ENCODE measurements at places on chromosomes 12 and 14. TPM values are rescaled to one million over a fixed set of nuclear protein-coding genes. Genes with fewer than 3 reads are reported as not detected.

DNA sequence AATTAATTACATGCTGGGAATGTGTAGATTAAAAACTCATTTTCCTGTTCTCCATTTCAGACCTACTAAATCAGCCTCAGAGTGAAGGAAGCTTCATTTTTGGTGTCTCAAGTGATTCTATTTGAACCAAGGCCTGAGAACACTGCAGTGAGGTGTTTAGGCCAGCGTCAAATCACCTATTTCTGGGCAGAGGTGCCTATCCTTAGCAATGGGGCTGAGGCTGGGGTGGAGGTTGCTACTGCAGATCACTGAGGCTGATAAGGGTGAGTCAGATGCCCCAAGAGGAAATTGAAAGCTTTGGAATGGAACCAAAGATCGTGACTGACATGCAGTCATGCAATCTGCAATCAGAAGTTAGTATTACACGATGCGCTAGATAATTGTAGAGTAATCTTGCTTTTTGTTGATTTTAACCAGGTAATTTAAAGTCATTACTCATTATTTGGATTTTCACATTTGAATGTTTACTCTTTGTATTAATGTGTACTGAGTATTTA is 4.4 kb downstream of the TXNRD1 start:
- no peak for DNase-seq
- no peak overlapping the region for H3K4me3 ChIP-seq
- no peak overlapping the region for H3K27ac ChIP-seq
- peaks cover 12% of the 10 kb centered on the region for H3K27me3 ChIP-seq

- H3K4me1 ChIP-seq = no peaks in the 10 kb centered on the region
- no peak overlapping the region for H3K27ac ChIP-seq
- no peaks in the 10 kb centered on the region for H3K36me3 ChIP-seq
- DNase-seq = no peak
Observed at GRCh38 chr12:20520532-20520931, 152.2 kb downstream of the PDE3A start.

GRCh38 chr14:36583242-36583892 is 953 bp upstream of the NKX2-8 start:
- peaks cover 3% of the 10 kb centered on the region for H3K27me3 ChIP-seq
- no peaks in the 10 kb centered on the region for H3K4me1 ChIP-seq
- H3K36me3 ChIP-seq = peaks cover 3% of the 10 kb centered on the region
- DNase-seq = no peak
- no peak overlapping the region for H3K27ac ChIP-seq

DNA sequence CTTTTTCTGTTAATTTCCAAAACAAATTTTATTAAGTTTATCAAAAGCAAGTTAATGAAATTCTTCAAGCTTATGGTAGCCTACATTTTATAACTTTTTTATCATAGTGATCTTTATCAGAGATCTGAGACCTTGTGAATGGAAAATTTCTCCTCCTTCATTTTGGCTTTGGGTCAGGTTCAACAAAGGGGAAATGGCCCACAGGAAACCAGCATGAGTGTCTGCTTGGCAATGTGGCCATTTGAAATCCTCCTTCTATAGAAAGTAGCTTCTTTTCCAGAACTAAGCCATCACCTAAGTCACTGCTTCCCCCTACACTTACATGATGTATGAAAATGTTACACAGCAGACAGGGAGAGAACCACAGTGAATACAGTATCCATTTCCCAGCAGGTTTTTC is 1.6 kb downstream of the RHOJ start:
- no peaks in the 10 kb centered on the region for H3K36me3 ChIP-seq
- no peaks in the 10 kb centered on the region for H3K4me1 ChIP-seq
- H3K27me3 ChIP-seq = no peaks in the 10 kb centered on the region
- DNase-seq = no peak
- H3K4me3 ChIP-seq = no peak overlapping the region

- DNase-seq = no peak
- peaks cover 4% of the 10 kb centered on the region for H3K4me1 ChIP-seq
- H3K36me3 ChIP-seq = no peaks in the 10 kb centered on the region
- no peak overlapping the region for H3K4me3 ChIP-seq
- H3K27me3 ChIP-seq = peaks cover 1% of the 10 kb centered on the region
Observed at GRCh38 chr12:88934163-88934747, 354.0 kb upstream of the KITLG start.

- no peaks in the 10 kb centered on the region for H3K27me3 ChIP-seq
- no peaks in the 10 kb centered on the region for H3K4me1 ChIP-seq
- H3K36me3 ChIP-seq = no peaks in the 10 kb centered on the region
- peak; percentile 38 for DNase-seq
- H3K27ac ChIP-seq = no peak overlapping the region
Observed at GRCh38 chr12:66688846-66689439, 10.1 kb upstream of the GRIP1 start.

- peaks cover 26% of the 10 kb centered on the region for H3K4me1 ChIP-seq
- no peak overlapping the region for H3K27ac ChIP-seq
- peaks cover 11% of the 10 kb centered on the region for H3K27me3 ChIP-seq
- peak overlapping the region; percentile 65 for H3K4me3 ChIP-seq
- DNase-seq = no peak
- no peaks in the 10 kb centered on the region for H3K36me3 ChIP-seq
Observed at GRCh38 chr12:47739979-47740378, 14.7 kb upstream of the ENDOU start.

GRCh38 chr14:54023027-54023426 is 66.4 kb upstream of the BMP4 start:
- DNase-seq = no peak
- no peaks in the 10 kb centered on the region for H3K4me1 ChIP-seq
- H3K27me3 ChIP-seq = no peaks in the 10 kb centered on the region
- no peak overlapping the region for H3K4me3 ChIP-seq

GRCh38 chr14:84029720-84030119 is 1500.2 kb upstream of the FLRT2 start:
- peaks cover 4% of the 10 kb centered on the region for H3K4me1 ChIP-seq
- DNase-seq = no peak
- H3K4me3 ChIP-seq = no peak overlapping the region

- peaks cover 62% of the 10 kb centered on the region for H3K4me1 ChIP-seq
- peaks cover 5% of the 10 kb centered on the region for H3K27me3 ChIP-seq
- no peak overlapping the region for H3K4me3 ChIP-seq
- no peak overlapping the region for H3K27ac ChIP-seq
Observed at GRCh38 chr14:75046899-75047298, 4.4 kb downstream of the MLH3 start.

DNA sequence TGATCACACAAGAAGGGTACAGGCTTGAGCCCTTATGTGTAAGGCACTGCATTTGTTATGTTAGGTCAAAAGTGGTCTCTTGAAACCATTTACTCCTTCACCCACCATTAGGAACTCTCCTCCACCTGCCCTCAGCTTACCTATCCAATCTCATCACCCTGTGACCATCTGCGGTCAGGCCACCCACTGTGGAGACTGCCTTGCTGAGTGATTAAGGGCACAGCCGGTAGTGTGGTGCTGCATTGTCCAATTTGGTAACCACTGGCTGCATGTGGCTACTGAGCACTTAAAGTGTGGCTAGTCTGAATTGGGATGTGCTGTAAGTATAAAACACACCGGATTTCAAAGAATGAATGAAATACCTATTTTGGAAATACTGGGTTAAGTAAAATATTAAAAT is 177.1 kb upstream of the PARP11 start:
- H3K36me3 ChIP-seq = no peaks in the 10 kb centered on the region
- peaks cover 3% of the 10 kb centered on the region for H3K4me1 ChIP-seq
- H3K27me3 ChIP-seq = peaks cover 4% of the 10 kb centered on the region
- no peak overlapping the region for H3K27ac ChIP-seq
- no peak overlapping the region for H3K4me3 ChIP-seq

DNA sequence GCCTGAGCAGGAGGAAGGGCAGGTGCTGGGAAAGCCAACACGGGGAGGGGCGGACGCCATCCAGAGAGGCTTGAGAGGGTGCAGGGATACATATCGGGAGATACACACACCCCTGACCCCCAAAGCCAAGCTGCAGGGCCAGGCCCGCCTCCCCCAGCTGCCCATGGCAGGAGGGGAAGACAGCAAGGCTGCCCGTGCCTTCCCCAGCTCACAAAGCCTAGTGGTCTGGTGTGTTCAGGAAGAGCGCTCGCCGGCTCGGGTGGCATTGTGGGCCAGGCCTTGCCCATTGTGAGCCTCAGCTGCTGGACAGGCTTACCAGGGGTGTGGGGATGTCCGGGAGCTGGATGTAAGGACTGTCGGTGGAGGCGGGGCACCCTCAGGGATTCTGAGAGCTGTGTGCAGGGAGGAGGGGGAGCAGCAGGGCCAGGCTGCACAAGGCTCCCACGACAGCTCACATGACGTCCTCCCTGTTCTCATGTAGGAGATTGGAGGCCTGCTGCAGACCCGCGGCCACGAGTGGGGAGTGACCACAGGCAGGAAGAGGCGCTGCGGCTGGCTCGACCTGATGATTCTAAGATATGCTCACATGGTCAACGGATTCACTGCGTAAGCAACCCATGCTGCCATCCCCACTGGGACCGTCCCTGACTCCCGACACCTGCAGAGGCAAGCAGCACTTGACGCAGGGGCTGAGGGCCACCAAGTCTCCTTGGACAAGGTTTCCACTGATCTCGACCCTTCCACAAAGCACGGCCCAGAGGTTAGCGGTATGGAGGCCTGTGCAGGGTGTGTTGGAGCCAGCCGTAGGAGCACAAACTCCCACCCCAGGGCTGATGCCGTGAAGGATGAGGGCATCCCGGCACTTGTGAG is 10.1 kb upstream of the SIVA1 start:
- no peaks in the 10 kb centered on the region for H3K36me3 ChIP-seq
- H3K4me3 ChIP-seq = no peak overlapping the region
- H3K4me1 ChIP-seq = no peaks in the 10 kb centered on the region

DNA sequence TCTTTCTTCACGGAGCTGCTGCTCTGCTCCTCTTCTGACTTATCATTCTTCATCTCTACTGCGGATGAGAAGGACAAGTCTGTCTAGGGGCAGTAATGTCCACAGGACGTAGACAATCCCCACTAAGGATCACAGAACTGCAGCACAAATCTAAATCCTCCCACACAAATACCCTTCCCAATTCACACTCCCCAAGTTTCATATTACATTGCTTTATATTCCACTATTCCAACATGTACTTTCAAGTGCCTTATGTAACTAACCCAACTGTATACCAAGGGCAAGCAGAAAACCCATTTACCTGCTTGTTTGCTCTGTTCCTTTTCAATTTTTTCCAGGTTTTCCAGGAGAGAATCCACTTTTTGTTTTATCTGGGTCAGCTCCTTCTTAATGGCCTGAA is 55.6 kb upstream of the OR5AU1 start:
- H3K27me3 ChIP-seq = peaks cover 2% of the 10 kb centered on the region
- H3K36me3 ChIP-seq = peaks cover 39% of the 10 kb centered on the region
- peaks cover 54% of the 10 kb centered on the region for H3K4me1 ChIP-seq
- peak overlapping the region; percentile 73 for H3K27ac ChIP-seq
- no peak for DNase-seq

DNA sequence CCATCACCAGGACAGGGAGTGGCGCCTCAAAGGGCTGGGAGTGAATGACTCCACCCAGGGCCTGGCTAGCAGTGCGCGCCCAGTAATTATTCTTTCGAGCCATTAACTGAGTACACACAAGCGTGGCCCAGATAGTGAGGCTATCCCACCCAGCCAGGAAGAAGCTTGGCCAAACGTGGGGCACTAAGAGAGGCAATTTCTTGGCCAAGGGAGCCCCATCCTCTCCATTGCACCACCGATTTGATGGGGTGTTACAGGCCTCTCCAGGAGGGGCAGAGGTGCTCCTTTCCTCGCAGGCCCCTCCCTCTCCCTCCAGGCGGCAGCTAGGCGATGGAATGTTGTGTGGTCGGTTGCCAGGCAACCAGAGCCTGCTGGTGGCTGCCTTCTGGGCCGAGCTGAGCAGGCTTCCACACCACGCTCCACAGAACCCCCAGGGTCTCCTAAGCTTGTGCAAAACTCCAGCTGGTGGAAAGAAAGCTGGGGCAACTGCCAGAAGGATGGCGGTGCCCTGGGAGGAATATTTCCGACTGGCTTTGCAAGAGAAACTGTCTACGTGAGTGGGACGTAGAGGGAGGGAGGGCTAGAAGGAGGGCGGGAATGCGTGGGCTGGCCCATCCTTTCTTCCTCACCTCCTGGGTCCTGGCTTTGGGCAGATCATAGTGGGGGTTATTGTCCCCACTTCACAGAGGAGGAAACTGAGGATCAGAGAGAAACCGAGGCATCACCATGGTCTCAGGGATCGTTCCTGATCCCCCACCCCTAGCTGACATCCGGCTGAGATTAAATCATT is at the start of gene CFAP73:
CFAP73 (plus strand) TSS at position 364 of the 790 bp plus-strand sequence; CDS start at position 498, 134 bp downstream.
- peaks cover 12% of the 10 kb centered on the region for H3K27me3 ChIP-seq
- no peak within 1 kb of the TSS for H3K4me3 ChIP-seq
- H3K4me1 ChIP-seq = peaks cover 17% of the 10 kb centered on the region
- H3K27ac ChIP-seq = no peak within 1 kb of the TSS
- H3K36me3 ChIP-seq = no peaks in the 10 kb centered on the region

DNA sequence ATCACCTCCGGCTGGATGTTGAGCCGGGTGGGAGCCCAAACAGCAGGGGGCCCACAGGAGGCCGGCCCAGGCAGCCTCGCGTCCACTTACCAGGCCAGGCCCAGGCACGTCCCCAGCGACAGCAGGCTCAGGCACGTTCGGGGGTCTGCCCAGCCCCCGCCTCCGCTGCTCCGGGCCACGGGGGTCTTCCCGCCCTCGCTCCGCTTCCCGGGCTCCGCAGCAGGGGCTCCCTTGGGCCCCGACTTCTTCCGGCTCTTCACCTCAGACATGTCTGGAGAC is 216 bp downstream of the IKBIP start:
- peak overlapping the region; percentile 99 for H3K4me3 ChIP-seq
- DNase-seq = no peak
- peaks cover 25% of the 10 kb centered on the region for H3K4me1 ChIP-seq
- peaks cover 4% of the 10 kb centered on the region for H3K36me3 ChIP-seq

DNA sequence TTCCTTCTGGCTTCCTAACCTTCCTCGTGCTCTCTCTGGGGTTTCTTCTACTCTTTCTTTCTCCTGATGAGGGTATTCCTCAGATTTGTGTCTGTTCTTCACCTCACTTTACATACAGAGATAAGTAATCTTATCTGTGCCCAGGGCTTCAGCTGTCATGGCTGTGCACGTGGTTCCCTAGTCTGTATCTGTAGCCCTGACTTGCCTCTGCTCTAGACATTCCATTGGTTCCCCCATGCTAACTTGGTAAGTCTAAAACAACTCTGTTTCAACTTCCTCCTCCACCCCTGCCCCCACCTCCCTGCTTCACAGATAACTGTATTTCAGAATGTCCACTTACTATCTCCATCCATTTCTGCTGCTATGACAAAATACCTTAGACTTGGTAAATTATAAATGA is 10.8 kb downstream of the DIP2B start:
- no peak overlapping the region for H3K4me3 ChIP-seq
- DNase-seq = no peak
- H3K27ac ChIP-seq = peak overlapping the region; percentile 7
- no peaks in the 10 kb centered on the region for H3K36me3 ChIP-seq
- peaks cover 2% of the 10 kb centered on the region for H3K27me3 ChIP-seq

IAPP gene
- not detected for polyA plus RNA-seq

NKX2-1 gene
- polyA plus RNA-seq = not detected

PPFIA2 gene
- polyA plus RNA-seq = not detected

NTS gene
- not detected for polyA plus RNA-seq

IPO8 gene
- 11.1 TPM for polyA plus RNA-seq

NINJ2 gene
- polyA plus RNA-seq = 18.2 TPM

MYBPC1 gene
- not detected for polyA plus RNA-seq

RD3L gene
- not detected for polyA plus RNA-seq

KLRF2 gene
- polyA plus RNA-seq = 0.94 TPM

Measured in immature natural killer cell (primary cell).